ENCODE measurements at places on chromosomes 13 and 19. TPM values are rescaled to one million over a fixed set of nuclear protein-coding genes. Genes with fewer than 3 reads are reported as not detected.

DNA sequence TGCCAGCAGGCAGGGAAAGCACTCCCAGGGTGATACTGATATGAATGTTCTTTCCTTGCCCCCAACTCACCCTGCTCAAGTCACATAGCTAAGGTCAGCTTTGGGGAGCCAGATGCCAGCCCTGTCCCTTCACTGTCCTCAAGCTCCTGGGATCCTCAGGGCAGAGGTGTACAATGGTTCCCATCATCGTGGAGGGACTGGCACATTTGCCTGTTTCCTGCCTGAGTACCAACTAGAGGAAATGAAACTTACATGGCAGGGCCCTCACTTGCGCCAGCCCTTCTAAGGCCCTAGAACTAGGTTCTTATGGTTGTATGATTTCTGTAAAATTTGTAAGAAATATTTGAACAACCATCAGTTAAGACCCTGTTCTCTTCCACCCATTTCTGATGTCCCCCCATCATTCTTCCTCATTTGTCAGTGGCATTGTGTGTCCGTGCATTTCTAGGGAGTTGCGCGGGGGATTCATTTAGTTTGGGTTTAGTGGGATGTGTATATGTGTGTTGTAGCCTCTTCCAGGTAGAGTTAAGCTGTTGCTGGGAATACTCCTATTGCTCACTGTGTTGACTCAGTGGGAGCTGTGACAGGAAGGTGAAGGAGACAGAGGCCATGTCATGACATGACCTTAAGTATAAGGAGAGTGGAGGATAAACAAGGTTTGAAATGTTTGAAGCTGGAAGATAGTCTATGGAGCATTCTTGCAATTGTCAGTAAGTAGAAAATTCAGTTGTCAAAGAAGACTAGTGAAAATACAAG is 41.3 kb upstream of the RCBTB2 start:
- no peak for DNase-seq

GRCh38 chr19:12837225-12837624 is 1.1 kb upstream of the MAST1 start:
- DNase-seq, result no peak

Gene SMIM44
- polyA plus RNA-seq, result 0.22 TPM

- no peak for DNase-seq
Observed at GRCh38 chr19:23310729-23311211, 60.6 kb upstream of the ZNF724 start.

DNA sequence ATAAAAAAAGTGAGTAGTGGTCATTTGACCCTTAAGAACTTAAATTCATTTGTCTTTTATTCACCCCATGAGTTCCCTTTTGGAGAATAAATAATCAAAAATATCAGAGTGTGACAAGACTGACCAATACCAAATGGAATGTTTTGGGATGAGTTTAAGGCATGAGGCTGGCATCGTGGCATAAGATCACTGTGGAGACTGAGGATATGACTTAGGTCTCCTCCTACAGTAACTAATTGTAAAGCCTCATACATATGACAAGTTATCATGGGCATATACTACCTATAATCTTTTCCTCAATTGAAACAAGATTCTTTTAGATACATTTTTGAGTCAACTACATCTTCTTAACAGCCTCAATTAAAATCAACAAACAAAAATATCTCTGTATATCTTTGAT is 782.0 kb downstream of the SLITRK1 start:
- DNase-seq, result no peak

Gene CGB2
- polyA plus RNA-seq, result not detected

Gene MCF2L
- polyA plus RNA-seq, result 46.9 TPM

GRCh38 chr13:48155848-48156247 is 60.9 kb upstream of the MED4 start:
- DNase-seq, result no peak

Gene AP1M2
- 55.7 TPM for polyA plus RNA-seq
